ENCODE measurements at places on chromosomes 13 and 19.

DNA sequence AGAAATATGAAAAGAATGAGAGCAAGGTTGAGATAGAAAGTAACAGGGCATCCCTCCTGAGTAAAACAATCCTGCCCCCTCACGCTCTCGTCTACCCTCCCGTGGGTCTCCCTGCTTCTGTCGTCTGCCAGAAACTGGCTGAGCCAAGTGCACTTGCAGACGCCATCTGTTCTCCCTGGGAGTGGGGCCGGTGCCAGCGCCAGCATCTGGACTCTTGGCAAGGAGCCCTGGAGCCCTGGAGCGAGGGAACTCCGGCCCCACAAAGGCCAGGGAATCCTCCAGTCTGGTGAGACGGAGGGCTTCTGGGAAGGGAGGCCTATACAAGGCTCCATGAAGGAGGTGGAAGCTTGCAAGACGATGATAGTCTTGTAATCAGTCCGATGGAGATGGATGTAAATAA, 2.3 kb upstream of the TMEM91 start:
- DNase-seq = no peak

DNA sequence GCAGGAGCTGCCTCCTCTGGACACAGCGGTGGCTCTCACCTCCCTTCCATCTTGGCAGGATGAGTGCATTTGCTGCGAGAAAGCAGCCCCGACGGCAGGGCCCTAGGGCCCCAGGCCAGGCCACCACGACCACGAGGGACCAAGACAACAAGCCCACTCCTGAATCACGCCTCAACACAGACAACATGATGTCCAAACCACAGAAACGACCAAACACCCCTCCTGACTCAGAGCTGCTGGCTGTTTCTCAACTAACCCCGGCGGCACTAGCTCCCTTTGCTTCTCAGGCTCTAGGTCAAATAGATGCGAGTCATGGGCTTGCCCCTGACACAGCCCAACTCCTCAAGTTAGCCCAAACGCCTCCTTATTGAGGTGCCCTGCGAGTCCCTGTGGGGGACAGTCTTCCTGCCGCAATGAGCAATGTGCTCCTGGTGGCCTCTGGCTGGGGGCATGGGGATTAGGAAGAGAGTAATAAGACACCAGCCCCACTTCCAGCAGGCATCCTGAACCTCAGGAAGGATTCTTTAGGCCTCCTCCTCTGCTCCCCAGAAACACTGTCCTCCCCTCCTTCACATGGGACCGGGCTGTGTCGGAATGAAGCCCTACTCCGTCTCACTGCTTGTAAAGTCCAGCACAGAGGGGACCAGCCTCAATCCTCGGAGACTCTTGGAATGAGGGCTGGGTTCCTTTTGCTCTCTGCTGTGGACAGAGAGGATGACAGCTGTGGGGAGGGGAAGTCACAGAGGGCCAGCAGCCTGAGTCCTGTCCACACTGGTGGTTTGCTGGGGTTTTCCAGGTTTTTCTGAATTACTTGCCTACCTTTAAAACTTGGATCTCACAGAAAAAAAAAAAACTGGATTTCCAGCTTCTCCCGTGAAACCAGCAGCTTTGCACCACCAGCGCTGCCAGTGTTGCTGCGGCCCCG, 6.9 kb upstream of the ATF5 start:
- DNase-seq = no peak

DNA sequence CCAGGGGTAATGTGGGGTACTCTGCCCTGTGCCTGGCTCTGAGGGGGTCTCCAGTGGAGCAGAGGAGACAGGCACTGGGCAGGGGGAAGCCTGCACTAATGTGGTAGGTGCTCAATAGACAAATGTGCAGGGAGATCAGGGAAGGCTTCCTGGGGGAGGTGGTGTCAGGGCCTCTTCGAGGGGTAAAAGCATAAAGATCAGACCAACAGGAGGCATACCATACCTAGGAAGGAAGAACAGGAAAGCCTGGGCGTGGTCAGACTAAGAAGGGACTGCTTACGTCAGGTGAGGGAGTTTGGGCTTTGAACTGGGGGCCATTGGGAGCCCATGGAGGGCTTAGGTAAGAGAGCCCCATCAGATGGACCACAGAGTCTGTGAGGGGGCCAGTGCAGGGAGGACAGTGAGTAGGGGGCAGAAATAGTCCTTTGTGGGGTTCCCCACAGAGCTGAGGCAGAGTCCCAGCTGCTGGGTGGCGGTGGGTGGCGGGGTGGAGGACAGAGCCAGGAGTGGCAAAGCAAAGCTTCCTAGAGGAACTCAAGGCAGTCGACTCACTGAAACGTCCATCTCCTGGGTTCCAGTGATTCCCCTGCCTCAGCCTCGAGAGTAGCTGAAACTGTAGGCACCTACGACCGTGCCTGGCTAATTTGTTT, 8.8 kb downstream of the PRR36 start:
- no peak for DNase-seq

DNA sequence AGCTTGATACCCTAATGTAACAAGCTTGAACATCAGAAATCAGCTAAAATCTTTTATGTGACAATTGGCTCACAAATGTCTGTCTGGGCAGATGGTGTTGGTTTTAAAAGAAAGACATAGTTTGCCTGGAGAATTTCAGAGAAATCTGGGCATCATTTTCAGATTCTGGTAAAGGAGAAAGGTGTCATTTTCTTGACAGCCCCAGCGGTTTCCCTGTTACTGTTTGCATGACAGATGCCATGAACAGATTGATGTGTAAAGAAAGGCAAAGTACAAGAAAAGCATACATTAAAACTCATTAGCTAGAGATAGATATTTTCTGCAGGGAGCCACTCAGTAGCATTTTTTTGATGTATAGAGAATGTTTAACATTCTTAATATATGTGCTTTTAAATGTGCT, 987.9 kb downstream of the OLFM4 start:
- DNase-seq = no peak

DNA sequence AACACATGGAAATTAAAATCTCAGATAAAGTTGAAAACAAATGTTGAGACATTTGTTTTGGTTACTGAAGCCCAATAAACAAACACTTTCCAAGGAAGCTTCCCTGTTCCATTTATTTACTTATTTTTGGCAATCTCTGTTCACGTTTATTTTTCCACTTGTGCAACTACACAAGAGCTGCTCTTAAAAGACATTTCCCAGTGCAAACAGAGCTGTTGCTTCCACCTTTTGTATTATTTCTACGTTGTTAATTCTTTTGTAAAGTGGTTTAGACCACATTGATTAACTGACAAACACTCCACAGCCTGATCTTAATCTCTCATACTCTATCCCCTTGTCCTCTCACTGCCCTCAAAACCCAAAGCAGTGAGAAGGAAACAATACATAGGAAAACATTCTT, 757.6 kb downstream of the LIG4 start:
- DNase-seq = no peak

GRCh38 chr13:113207890-113208420, 514 bp downstream of the PCID2 start:
- no peak for DNase-seq

DNA sequence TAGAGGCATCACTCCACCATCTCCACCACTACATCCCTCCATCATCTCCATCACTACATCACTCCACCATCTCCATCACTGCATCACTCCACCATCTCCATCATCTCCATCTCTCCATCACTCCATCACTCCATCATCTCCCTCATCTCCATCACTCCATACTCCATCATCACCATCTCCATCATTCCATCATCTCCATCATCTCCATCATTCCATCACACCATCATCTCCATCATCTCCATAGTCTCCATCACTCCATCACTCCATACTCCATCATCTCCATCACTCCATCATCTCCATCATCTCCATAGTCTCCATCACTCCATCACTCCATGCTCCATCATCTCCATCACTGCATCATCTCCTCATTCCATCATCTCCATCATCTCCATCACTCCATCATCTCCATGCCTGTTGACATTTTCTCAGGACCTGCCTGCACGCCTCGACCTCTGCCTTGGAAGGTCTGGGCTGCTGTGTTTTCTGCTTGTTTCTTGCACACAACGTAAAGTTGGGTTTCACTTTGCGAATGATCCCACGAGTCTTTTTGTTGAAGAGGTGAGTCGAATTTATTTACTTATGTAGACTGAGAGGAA, 21.2 kb upstream of the RASA3 start:
- no peak for DNase-seq

GRCh38 chr13:43895940-43896339, 16.2 kb downstream of the LACC1 start:
- no peak for DNase-seq

DNA sequence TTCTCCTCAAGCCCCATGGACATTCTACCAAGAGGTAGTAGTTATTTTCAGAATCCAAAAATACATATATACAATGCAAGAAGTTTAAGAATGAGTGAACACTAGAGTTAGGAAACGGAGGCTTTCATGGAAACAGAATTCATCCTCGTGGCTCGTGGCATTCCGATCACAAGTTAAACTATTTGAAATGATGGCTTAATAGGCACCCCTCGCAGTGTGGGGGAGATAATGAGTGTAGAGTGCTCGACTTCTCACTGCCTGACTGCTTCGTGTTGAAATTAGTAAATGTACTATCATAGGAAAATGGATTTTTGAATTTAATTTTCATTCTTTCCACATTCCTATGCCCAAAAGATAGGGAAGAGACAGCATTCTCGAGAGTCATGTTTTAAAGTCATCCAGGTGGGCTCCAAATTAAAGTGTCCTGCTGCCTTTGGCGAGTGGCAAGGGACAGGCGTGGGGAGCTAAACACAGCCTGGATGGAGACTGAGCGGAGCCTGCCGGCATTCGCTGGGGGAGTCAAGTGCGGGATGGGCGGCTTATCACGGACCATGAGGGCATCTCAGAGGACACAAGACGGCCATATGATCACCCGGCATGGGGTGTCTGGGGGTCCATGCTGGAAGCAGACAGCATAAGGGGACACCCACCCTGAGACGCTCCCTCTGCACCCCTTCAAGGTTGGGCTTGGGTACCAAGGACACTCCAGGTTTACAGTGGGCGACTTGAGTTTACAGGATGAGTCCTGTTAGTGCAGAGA, 165.2 kb downstream of the TEX29 start:
- no peak for DNase-seq

DNA sequence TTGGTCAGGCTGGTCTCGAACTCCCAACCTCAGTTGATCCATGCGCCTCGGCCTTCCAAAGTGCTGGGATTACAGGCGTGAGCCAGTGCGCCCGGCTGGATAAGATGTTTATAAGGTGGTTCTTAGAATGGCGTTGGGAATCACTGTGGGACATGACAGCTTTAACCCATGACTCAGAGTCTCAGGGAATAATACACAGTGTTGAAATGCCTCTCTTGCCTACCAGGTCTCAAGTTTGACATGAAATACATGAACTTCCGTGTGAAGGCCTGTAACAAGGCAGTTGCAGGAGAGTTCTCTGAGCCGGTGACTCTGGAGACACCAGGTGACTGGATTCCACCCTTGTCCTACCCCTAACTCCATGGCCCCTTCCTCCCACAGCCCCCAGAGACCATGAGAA, 12.6 kb downstream of the FSD1 start:
- DNase-seq = no peak

DNA sequence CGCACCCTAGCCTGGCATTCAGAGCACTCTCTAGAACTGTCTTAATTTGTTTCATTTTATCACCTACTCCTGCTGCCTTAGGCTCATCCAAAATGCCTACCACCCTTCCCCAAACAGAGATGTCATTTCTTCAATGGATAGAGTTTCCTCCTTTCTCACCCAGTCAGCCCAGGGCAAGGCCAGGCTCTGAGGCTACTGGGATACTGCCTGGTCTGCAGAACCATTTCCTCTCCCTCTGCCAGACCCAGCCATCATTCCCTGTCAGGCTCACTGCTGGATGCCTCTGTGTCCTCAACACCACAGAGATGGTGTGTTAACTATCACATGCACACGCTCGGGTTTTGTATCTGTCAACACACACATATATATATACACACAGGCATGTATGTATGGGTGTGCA, 47.2 kb downstream of the C13orf42 start:
- DNase-seq = no peak

DNA sequence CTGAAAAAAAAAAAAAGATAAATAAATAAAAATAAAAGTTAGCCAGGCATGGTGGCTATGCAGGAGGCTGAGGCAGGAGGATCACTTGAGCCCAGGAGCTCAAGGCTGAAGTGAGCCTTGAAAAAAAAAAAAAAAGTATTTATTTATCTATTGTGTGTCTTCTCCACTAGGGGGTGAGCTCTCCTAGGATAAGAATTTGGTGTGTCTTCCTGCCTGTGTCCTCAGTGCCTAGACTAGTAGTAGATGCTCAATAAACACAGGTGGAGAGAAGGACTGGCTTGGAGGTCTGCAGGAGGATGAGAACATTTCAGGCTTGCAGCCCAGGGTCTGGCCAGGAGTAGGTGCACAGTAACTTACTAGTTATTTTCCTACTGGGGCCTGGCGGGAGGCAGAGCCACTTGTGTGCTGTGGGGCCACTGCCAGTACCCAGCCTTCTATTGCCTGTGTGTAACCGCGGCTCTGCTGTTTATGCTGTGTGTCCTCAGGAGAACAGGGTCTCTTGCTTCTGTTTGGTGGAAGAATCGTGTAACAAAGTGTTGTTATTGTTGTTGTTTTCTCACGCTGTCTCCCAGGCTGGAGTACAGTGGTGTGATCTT, 5.4 kb downstream of the LMTK3 start:
- DNase-seq = no peak

DNA sequence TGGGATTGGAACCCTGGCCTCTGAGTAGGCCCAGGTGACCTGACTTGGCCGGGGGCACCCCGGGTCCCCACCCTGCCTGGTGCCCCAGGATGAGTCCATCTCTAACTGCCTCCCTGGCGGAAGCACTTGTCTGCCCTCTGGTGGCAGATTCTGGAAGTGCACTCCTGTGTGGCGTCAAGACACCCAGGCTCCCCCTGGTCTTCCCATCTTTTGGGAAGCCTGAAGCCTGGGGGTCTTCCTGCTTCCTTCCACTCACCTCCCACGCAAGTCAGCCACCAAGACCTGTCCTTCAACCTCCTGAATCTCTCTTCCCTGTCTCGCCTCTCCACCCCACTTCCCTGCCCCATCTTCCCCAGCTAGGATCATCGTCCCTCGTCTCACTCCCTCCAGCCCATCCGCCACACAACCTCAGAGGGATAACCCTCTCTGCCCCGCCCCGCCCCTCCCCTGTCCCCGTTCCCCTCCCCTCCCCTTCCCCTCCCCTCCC, 7.4 kb downstream of the RABAC1 start:
- peak; percentile 54 for DNase-seq

DNA sequence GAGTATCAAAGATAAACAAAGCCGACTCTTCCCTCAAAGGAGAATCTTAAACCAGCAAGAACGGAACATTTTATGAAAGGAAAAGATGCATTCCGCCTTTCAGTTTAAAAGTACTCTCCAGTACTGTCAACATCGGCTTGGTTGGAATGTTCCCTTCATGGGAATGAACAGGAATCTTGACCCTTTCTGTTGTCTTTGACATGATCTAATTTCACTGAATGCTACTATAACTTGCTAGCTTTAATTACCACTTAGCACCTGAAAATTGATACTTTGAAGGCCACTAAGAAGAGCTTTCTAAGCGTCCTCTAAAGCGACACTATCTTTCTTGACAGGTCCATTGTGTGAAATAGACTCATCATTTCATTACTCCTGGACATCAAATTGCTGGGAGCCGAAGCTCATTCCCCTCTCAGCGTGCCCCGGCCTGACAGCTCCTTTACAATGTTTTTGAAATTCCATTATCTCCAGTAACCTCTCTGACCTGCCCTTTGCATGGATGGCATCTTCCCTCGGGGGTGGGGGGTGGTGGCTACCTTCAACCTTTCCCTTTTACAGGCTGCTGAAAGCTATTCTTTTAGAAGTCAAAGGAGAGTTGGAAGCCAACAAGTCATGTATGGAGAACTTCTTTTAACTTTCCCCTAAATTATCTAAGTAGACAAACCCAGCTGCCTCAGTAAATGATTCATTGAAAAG, 67.9 kb downstream of the EFNB2 start:
- no peak for DNase-seq

All from KG1 (cell line).